Ascending aorta (tissue), 2 donors: ENCODE measurements at places on chromosomes 7 and 10.

GRCh38 chr7:41185851-41186250, 517.0 kb downstream of the INHBA start:
- no peak for DNase-seq

- DNase-seq, result no peak
Observed at GRCh38 chr7:36605261-36606051, 118.8 kb downstream of the AOAH start.

- DNase-seq, result no peak
Observed at GRCh38 chr7:2613098-2613930, 18.5 kb upstream of the TTYH3 start.

DNA sequence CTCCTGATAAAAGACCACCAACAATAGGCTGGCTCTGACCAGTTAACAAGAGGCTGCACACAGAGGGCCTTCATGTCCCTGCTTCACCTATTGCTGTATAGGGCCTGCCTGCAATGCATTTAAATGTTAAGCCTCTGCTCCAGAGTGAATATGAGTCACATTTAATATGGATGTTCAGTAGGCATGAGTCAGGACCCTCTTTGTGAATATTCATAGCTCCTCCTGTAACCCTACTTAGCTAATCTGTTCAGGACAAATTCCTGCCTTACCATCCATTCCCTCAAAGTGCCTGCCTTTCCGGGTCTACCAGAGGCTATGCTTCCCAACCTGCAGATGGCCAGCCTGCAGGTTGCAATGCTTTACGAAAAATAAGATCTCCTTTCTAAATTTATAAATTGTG, 32.5 kb downstream of the ARHGAP22 start:
- no peak for DNase-seq

DNA sequence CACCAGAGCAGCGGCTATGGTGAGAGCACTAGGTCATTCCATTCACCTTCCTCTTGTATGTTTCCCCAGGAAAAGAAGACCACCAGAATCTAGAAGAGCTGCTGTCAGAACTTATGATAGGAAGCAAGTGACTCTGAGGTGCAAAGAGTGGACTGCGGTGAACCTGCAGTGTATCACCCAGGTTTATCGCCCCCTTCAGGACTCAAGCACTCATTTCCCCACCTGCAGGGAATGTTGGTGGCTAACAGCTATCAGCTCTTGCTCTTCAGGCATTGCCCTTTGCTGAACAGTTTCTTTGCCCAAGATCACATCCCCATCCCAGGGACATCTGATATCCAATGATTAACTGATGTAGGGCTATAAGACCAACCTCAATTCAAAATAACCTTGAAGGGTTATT, 66.3 kb upstream of the IL6 start:
- DNase-seq, result no peak

DNA sequence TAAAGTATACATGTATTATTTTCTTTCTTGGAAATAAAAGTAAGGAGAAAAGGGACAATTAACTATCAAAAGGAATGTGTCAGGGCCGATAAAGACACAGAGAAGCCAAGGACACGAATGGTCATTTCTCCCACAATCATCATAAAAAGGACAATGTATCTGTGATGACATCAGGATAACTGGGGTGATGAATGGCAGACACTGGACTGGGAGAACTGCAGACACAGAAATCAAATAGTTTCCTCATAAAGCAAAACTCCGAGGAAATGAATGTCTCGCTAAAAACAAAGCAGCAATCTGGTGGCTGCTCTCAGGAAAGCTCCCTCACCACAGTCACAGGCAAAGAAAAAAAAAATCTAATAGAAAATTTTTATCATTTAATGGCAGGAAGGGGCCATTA, 69.3 kb upstream of the NPY start:
- DNase-seq, result no peak

- no peak for DNase-seq
Observed at GRCh38 chr7:75928568-75928914, 13.6 kb downstream of the POR start.

GRCh38 chr7:92841192-92841591, 4.8 kb upstream of the CDK6 start:
- DNase-seq, result no peak

DNA sequence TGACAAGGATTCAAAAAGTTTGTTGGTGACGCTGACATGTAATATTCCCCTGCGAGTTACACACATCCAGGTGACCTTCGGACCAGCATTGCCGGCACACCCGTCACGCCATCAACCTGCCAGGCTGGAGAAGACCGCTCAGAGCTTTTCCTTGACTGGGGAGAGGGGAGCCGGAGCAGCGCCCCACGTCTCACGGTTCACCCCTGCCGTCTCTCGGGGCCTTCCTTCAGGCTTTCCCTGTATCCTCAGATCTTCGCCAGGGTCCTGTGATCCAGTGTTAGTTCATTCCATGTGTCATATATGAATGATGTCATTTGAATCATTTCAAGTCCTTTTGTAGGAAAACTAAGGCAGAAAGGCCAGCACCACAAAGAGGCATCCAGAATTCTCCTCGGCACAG, 127.8 kb downstream of the MGMT start:
- DNase-seq, result no peak

DNA sequence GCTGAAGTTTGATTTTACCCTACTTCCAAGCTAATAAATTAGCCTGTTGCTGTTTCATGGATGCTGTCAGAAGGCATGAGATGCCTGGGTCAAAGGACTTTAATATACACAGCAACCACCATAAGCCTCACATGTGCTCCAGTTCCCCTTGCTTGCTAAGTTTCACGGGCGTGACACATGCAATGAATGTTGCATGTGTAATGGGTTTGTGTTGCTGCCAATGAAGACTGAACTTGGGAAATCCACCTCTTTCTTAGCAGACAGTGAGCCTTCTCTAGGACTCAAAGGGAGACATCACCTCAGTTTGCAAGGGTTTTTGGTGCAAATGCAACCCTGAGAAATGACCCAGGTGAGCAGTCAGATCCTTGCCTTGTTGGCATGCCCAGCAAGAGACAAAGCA, 505.5 kb upstream of the PODXL start:
- DNase-seq, result no peak

DNA sequence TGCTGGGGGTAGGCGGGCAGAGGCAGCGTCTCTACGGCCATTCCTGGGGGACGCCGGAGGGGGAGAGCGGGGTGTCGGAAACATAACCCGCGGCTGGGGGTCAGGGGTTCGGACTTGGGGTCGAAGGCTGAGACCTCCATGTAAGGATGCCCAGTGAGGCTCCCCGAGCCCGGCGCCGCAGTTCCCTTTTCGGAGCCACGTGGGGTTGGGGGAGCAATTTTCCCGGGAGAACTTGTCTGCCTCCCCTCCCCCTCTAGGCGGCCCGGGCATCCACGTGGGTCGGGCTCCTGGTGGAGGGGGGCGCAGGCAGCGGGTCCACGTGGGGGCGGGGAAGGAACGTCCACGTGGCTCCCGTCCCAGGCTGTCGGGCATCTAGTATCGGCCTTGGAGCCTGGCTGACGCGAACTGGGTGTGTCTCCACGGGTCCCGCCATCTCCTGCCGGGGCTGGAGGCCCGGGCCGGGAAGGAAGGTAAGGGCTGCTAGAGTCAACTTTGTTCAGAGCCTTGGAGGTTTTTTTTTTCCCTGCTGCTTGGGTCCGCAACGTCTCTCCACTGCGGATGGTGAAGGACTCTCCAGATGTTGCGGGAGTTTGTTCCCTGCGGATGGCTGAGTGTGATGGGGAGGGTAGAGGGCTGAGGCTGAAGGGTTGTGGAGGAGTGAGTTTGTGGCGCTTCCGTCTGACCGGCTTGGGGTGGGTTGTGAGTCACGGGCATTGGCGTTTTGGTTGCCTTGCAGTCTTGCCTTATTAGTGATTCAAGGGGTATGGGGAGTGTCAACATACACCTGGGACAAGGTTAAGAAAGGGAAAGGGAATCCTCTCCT, 744 bp downstream of the PPRC1 start:
- peak; percentile 85 for DNase-seq

DNA sequence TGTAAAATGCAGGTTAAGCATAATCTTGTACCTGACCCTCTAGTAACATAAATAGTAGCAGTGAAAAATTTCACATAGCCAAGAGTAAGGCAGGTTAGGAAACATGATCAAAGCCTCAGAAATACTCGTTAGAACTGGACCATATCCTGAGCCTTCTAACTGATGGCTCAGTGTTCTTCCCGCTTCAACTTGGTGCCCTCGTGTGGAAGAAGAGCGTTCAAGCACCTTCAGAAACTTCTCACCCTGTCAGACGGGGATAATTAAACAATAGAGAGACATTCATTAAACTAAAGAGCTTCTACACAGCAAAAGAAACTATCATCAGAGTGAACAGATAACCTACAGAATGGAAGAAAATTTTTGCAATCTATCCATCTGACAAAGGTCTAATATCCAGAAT, 124.5 kb downstream of the MYOF start:
- no peak for DNase-seq

DNA sequence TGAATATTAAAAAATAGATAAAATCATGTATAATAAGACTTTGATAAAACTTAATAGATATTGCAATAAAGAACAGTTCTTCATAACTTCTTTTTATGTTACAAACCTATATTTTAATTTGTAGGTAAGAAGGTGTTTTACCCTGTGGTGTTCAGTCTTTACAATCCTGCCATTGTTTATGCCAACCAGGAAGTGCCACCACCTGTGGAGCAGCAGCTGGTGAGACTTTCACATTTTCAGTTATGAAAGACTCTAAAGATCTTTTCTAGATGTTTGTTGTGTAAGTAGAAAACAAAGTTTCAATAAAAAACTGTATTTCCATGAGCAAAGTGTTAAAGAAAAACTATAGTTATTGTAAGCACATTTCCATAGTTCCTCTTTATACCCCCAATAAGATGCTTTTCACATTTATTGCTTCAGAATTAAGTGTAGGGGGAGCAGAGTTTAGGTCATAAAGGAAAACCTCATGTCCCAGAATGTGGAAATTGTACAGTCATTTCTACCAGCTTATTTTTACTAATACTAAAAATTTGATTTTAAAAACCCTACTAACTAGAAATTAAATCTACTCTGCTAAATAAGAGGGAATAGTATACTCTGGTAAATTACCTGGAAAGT, 28.7 kb downstream of the CSGALNACT2 start:
- DNase-seq, result no peak
